CD8-positive, alpha-beta T cell (primary cell): ENCODE measurements at places on chromosomes 7 and 10. TPM values are rescaled to one million over a fixed set of nuclear protein-coding genes. Genes with fewer than 3 reads are reported as not detected.

Gene FKBP6
- not detected for total RNA-seq

Gene RFC2
- 8.8 TPM for total RNA-seq

Gene GPR37
- not detected for total RNA-seq

Gene BCAP29
- 9.0 TPM for total RNA-seq

Gene MYH16
- total RNA-seq: not detected

Gene PALD1
- total RNA-seq: 0.08 TPM

Gene ENO4
- total RNA-seq: not detected

Gene CUEDC2
- 24.2 TPM for total RNA-seq

Gene LEP
- not detected for total RNA-seq
